Fibroblast of skin of back (primary cell): ENCODE measurements at places on chromosomes 1 and 21.

DNA sequence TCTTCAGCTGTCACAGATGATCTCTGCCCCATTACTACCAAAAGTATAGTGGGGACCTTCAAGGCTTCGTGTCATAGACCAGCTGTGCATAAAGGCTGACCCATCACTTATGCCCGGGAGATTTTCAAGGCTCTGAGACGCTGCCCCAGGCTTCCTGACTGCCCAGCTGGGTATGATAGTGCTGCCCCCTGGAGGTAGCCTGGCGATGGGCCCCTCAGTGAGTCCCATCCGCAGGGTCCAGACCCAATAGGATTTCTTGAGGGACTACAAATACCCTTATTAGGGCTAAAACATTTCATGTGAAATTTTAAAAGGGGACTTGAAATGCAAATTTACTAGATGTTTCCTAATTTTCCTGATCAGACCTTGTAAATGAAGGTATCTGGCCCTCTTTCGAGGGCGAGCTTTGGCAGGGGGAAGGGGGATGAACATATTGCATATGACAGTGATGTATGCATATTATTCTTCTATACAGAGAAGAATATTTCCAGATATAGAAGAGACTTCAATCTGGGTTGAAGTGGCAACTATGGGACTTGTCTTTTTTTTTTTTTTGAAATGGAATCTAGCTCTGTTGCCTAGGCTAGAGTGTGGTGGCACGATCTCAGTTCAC lies 11.7 kb upstream of the FCMR start:
- no peak for DNase-seq

DNA sequence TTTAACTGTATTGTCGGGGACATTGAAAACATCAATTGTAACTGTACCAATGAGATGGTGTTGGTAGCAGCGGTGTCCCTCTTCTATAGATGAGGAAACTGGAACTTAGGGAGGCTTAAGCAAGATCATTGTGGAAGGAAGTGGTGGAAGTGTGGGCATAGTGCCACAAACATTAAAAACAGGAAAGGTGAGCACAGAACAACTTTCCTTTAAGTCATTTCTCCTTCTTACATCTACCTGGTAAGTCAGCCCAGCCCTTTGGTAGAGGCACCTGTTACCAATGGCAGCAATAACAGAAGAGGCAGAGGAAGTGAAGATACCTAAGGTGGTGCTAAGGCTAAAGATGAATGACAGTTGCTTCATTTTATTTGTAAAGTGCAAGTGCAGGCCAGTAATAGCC lies 12.0 kb upstream of the CTSS start:
- no peak for DNase-seq

- peak; percentile 79 for DNase-seq
Measured at GRCh38 chr1:54715493-54716298, at the start of gene TTC4. TTC4 (plus strand) TSS chr1:54715861; CDS start chr1:54715909, 48 bp downstream.

DNA sequence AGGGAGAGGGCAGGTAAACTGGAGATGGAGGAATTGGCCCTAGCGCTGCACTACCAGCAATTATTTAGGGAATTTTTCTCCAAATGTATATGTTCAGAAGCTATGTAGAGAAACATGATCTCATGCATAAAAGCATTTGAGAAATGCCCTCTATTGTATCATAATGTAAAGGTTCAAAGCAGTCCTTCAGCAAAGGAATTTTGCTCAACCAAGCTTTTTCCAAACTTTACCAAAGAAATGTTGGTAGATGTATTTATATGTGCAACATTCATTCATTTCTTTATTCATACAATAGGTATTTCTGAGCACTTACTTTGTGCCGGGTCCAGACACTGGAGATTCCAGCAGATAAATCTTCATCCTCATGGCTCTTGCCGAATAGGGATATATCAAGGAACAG lies 64.4 kb downstream of the XCL1 start:
- peak; percentile 60 for DNase-seq

GRCh38 chr1:50175719-50176639 lies 67.3 kb downstream of the ELAVL4 start:
- no peak for DNase-seq

GRCh38 chr1:17958704-17959103 lies 148.9 kb upstream of the IGSF21 start:
- DNase-seq: no peak

DNA sequence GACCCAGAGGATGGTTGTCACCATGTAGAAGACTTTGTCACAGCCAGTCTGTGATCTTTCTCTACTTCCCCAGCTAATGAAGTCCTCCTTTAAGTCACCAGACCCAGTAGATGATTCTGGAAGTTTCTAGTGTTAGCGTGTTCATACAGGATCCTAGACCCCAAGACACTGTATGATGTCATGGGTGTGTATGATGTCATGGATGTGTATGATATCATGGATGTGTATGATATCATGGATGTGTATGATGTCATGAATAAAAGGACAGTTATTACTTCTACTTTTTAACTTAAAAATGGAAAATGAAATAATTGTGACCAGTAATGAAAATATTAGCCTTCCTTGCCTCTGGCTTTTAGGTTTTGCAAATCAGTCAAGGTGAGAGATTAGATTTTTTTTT lies 260.0 kb downstream of the FMN2 start:
- peak; percentile 30 for DNase-seq

GRCh38 chr1:69911301-69911801 lies 294.0 kb downstream of the LRRC40 start:
- peak; percentile 76 for DNase-seq

GRCh38 chr1:63954187-63954586 lies 180.4 kb downstream of the ROR1 start:
- no peak for DNase-seq

DNA sequence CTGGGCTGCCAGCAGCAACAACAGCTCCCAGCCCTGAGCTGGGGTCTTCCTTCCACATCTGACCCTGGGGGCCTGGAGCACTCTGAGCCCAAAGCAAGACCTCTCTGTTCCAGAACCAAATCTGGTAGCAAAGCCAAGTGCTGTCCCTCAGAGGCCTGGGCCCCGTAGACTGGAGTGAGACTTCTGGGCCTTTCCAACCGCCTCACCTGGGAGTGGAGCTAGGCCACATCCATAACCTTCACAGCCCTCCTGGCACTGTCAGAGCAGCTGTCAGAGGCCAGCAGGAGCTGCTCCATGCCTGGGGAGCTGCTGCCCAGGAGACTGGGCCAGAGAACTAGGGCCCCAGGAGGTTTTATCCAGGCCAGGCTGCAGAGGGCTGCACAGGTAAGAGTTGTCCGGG lies 15.4 kb upstream of the SLC5A9 start:
- no peak for DNase-seq

DNA sequence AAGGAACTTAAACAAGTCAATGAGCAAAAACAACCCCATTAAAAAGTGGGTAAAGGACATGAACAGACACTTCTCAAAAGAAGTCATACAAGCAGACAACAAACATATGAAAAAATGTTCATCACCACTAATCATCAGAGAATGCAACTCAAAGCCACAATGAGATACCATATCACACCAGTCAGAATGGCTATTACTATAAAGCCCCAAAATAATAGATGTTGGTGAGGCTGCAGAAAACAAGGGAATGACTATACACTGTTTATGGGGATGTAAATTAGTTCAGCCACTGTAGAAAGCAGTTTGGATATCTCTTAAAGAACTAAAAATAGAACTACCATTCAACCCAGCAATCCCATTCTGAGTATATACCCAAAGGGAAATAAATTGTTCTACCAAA lies 51.2 kb downstream of the MRPL39 start:
- no peak for DNase-seq

GRCh38 chr1:111505641-111506119 lies 2.2 kb upstream of the ADORA3 start:
- DNase-seq: no peak

GRCh38 chr1:21510113-21510493 lies 880 bp downstream of the ALPL start:
- DNase-seq: no peak

DNA sequence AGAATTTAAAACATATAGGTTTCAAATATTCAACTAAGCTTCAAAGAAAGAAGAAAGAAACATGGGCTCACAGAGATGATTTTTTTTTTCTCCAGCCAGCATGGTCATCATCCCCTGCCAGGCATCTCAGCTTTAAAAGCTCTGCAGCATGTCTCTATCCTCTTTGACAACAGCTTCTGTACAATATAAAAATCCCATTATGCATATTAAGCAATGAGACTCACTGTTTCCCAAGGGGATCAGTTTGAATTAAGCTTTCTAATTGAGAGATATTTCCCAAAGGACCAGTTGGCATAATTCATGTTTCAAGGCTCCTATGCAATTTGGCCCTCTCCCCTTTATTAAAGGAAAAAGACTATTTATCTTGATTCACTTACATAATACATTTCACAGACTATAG lies 220.3 kb downstream of the GRIK1 start:
- no peak for DNase-seq

DNA sequence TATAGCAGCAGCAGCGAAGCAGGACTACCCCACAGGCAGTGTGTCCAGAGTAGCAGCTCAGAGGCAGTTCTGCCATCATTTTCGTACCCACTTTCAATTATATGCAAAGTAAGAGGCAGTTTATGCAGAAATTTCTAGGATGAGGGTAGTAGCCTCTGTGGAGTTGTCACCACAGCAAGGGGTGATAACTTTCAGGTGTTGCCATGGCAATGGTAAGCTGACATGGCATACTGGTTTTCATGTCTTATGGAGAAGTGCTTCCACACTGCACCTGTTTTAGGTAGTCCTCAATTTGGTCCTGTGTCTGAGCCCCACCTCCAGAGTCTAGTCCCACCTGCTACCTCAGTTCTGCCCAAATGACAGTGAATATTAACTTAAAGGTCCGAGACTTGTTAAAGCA lies 133.3 kb upstream of the SYT6 start:
- DNase-seq: no peak

GRCh38 chr21:40120940-40121575 lies 253.8 kb downstream of the PCP4 start:
- peak; percentile 24 for DNase-seq

DNA sequence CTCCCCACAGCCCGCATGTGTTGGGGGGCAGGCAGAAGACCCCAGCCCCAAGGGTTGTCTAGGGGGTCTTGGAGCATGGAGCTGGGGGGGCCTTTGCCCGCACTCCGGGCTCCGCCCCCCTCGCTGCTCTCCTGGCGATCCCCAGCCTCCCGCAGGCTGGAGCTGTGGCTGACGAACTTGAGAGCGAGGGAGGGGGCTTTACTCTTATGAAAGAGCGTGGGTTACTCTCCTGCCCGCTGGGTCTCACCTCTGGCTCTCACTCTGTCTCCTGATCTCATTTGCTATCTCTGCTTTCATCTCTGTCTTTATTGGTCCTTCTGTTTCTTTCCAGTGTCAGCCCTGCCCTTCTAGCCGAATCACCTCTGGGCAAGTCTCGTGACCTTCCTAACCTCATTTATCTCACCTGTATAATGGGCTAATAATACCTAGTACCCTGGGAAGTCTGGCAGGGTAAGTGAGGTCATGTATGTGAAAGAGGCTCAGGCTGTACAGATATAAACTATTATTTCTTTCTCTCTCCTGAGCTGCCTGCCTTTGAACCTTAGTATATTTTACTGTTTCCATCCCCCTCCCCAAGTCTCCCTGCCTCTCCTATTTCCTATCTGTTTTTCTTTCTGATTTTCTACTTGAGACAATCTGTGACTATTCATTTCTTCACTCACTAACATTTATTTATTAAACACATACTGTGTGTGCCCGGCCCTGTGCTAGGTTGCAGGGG lies 731 bp downstream of the EFNA4 start:
- DNase-seq: peak; percentile 33

DNA sequence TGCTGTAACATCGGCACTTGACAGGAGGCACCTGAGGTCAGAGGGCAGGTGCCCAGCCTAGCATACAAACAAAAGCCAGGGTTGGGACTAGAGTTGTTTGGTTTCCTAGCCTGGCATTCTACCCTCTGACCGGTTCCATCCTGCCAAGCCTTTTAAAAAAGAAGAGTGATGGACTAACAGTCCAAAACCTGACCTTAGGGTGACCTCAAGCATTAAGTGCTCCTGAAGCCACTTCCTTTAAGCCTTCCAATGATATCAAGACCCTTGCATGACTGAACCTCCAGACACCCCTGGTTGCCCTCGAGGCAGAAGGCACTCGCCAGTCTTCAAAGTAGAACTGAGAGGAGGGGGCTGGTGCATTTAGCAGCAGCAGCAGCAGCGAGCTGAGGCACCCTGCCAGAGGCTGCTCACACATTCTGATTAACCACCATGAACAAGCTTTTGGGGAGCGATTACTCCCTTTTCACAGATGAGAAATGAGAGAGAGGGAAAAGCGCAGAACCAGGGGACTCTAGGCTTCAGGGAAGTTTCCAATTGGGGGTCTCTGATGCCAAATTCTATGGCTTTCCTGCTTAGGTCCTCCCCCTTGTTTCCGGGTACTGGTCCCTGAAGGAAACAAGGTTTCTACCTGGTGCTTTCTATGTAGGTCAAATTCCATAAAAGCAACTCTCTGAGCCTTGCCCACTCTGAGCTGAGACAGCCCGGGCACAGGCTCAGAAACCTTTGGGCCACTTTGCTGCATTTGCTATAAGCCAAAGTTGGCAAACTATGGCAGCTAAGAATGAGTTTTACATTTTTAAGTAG lies 9.2 kb downstream of the SLC2A1 start:
- DNase-seq: no peak

DNA sequence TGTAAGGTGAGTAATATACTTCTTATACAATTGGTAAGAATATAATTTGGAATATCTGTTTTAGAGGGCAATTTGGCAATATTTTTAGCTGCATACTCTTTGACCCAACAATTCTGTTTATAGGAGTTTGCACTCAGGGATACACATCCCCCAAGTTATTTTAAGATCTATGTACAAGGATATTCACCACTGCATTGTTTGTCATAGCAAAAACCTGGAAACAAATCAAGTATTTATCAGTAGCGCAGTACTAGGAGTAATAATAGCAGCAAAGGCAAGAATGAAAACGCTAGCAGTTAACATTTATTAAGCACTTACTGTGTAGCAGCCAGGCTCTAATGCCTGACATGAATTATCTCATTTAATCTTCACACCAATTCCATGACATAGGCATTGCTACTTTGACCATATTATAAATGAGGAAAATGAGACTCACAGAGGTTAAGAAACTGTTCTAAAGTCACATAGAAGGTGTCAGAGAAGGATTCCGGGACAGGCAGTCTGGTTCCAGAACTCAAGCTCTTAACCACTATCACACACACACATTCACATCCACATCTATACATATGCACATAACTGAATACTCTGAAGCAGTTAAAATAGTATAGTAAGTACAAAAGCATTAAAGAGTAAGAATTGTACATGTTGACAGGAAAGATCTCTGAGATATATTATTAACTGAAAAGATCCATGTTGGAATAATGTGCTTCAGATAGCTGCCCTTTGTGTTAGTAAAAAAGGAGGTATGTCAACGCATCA lies 30.6 kb downstream of the PHC2 start:
- DNase-seq: no peak
